HCT116 (cell line): ENCODE measurements at places on chromosomes 6 and 20. TPM values are rescaled to one million over a fixed set of nuclear protein-coding genes. Genes with fewer than 3 reads are reported as not detected.

- H3K27me3 ChIP-seq: peaks cover 3% of the 10 kb centered on the region; the same call in 1 of the 2 replicates
- no peak overlapping the region for H3K27ac ChIP-seq
- no peak for DNase-seq
- no peaks in the 10 kb centered on the region for H3K4me1 ChIP-seq
- H3K36me3 ChIP-seq: no peaks in the 10 kb centered on the region
Measured at GRCh38 chr6:250676-251075, 41.6 kb upstream of the DUSP22 start.

DNA sequence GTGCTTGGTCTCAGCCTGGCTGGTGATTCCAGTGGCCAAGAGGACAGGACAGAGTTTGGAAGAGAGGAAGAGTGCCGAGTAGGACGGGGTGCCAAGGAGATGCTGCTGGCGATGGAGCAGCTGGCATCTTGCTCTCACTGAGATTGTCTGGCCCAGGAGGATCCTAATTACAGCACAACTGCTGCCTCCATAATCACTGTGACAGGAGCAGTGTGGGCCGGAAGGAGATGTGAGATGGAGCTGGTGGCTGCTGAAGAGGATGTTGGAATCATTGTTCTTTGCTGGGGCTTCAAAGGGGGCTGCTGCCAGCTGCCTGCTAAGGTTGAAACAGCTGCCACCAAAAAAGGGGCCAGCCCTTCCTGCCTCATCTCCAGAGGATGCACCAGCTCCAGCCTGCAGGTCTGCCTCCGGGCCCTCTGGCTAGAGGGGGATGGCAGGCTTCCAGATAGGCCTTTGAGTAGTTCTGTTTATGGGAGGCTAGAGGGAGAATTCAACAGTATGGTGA is 214.4 kb downstream of the RNF144B start:
- H3K4me1 ChIP-seq: no peaks in the 10 kb centered on the region
- H3K36me3 ChIP-seq: no peaks in the 10 kb centered on the region
- DNase-seq: no peak
- H3K27me3 ChIP-seq: no peaks in the 10 kb centered on the region
- no peak overlapping the region for H3K27ac ChIP-seq

DNA sequence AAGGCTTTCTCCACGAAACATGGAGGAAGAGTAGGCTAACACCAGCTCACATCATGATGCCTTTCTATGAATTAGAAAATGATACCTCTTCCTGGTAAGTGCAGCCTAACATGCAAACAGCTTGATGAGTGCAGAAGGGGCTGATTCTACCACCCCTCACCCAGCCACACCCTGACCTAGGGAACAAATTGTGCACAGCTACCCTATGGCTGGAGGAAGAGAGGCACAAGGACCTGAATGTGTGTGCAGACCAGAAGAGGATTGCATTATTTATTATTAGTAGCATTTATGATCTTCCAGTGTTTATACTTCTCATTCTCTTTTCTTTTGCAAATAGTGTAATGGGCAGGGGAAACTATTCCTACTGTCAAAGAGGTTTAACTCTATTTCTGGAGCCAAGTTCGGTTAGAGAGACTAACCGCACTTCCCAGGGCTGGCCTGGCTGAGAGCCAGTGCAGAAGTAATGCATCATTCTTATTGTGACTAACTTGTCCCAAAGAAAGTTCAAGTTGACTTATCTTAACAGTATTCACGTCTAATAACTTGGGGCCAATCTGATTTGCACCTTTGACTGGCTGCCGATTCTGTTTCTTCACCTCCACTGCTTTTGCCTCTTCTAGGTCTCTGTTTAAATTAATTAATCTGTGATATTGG is 237.5 kb downstream of the CD83 start:
- H3K36me3 ChIP-seq: no peaks in the 10 kb centered on the region
- H3K27ac ChIP-seq: no peak overlapping the region
- no peak for DNase-seq
- H3K4me3 ChIP-seq: no peak overlapping the region
- no peaks in the 10 kb centered on the region for H3K4me1 ChIP-seq

The SLC22A2 gene
- not detected for total RNA-seq

GRCh38 chr6:83153883-83154521 is 39.1 kb downstream of the PGM3 start:
- H3K4me3 ChIP-seq: no peak overlapping the region
- H3K27ac ChIP-seq: no peak overlapping the region
- no peak for DNase-seq
- no peaks in the 10 kb centered on the region for H3K4me1 ChIP-seq

DNA sequence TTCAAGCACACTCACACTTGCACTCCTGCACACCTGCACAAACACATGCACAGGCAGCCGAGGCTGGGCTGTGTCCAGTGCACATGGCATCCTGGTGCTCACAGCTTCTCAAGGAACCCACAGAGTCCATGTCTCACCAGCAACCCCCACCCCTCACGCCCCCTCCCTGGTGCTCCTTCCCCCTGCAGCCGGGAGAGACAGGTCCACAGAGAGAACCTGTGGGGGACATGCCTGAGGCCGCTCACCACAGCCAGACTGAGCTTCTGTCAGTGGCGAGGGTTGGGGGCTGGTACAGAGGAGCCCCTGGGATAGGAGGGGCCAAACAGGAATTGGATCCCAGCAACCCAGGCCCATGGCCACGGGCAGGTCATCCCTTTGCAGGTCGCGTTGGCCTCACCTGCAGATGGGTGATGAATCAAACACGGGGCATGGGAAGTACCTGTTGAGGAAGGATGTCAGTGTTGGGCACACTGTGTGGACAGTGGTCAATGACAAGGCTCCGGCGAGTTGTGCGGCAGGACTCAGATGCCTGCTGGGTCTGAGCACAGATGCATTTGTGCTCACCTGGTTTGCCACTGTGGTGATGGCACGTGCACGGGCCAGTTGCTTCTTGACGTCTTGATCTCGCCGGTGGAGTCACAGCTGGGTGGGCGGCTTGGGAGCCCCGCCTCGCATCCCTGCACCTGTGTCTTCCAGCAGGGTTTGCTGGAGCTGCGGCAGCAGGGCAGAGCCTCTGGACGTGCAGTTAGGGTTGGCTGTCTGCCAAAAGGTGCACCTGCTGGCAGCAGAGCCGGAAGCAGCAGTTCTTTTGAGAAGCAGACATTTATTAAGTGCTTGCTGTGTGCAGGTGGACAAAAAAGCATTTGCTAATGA is 113.0 kb downstream of the ERMARD start:
- DNase-seq: no peak
- H3K27me3 ChIP-seq: no peaks in the 10 kb centered on the region
- no peaks in the 10 kb centered on the region for H3K36me3 ChIP-seq
- H3K4me1 ChIP-seq: no peaks in the 10 kb centered on the region
- no peak overlapping the region for H3K4me3 ChIP-seq

The OPN5 gene
- not detected for total RNA-seq

- peaks cover 42% of the 10 kb centered on the region for H3K4me1 ChIP-seq
- no peak overlapping the region for H3K27ac ChIP-seq
- no peak overlapping the region for H3K4me3 ChIP-seq
Measured at GRCh38 chr20:11271319-11271718, 597.5 kb upstream of the JAG1 start.

The TINAG gene
- not detected for total RNA-seq

The PLCB1 gene
- total RNA-seq: 15.8 TPM
